Panc1 (cell line): ENCODE measurements at places on chromosomes 7 and 10. TPM values are rescaled to one million over a fixed set of nuclear protein-coding genes. Genes with fewer than 3 reads are reported as not detected.

CALHM1 gene
- total RNA-seq = not detected

DEPP1 gene
- total RNA-seq = 16.6 TPM

CBX3 gene
- total RNA-seq = 308 TPM

ZNF33B gene
- 25.1 TPM for total RNA-seq

ARID5B gene
- 22.7 TPM for total RNA-seq

CFTR gene
- total RNA-seq = 0.31 TPM

UNC5B gene
- total RNA-seq = 1.1 TPM

PRSS37 gene
- not detected for total RNA-seq

HOGA1 gene
- 0.08 TPM for total RNA-seq

FAM25A gene
- not detected for total RNA-seq

DDIT4 gene
- total RNA-seq = 157 TPM

LRIT1 gene
- total RNA-seq = not detected

OR2A1 gene
- total RNA-seq = not detected

ADRA2A gene
- 0.05 TPM for total RNA-seq

IDI1 gene
- total RNA-seq = 47.9 TPM

HIP1 gene
- 43.3 TPM for total RNA-seq

ZNF467 gene
- total RNA-seq = 18.1 TPM

AGR3 gene
- not detected for total RNA-seq

PLOD3 gene
- total RNA-seq = 93.0 TPM

RHOBTB1 gene
- total RNA-seq = 0.77 TPM

IDI2 gene
- total RNA-seq = not detected

RNF148 gene
- total RNA-seq = not detected

CUZD1 gene
- total RNA-seq = 2.9 TPM

C10orf62 gene
- not detected for total RNA-seq

PRKG1 gene
- total RNA-seq = 0.92 TPM

MCMBP gene
- 94.5 TPM for total RNA-seq

INMT gene
- 0.13 TPM for total RNA-seq

PSD gene
- total RNA-seq = 2.4 TPM

UTF1 gene
- total RNA-seq = not detected

CELF2 gene
- 0.44 TPM for total RNA-seq

PALS2 gene
- total RNA-seq = 48.2 TPM
